Stimulated activated CD4-positive, alpha-beta T cell treated with anti-CD3 and anti-CD28 coated beads, Interleukin-1b, Interleukin-23, amount 100 ng/mL, for 1 hour (primary cell): ENCODE measurements at places on chromosomes 1 and 21.

DNA sequence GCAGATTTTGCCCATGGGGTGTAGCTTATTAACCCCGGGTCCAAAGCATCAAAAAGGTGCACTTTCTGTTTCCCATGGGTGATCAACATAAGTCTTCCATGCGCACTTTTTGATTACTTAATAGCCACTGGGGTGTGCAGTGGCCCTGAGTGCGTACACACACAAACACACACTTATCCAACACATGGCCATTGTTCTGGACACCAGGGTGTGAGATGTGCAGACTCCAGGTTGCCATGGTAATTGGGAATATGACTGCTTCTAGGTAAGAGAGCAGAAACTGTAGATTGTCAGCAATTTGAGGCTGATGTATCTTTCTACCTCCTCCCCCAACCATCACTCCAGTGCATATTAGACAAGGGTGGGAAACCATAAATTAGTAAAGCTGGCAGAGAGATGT is 68.8 kb downstream of the MAB21L3 start:
- no peak for DNase-seq

DNA sequence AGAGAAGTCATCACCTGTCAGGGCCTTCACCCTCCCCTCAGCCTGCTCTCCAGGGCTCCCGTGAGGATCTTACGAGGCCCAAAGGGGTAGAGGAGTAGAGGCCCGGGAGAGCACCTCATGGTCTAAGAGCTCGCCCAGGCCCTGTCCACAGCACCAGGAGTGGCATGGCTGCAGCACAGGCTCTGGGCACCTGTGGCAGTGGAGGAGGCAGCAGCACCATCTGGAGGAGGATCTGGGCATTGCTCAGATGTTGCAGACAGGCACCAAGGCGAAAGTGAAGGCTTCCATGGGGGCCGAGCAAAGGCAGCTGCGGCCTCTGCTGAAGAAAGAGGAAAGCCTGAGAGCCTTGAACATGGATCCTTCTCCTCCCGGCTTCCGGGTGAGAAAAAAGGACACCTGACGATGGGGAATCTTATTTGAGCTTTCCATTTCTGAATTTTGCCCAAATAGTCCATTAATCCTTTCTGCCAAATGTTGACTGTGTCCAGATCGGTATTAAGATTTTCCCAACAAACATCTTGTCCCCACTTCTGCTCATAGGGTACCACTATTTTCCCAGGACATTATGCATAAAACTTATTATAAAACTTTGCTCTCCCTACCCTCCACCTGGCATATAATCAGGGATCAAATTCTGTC is 604.7 kb downstream of the PTPRC start:
- no peak for DNase-seq

DNA sequence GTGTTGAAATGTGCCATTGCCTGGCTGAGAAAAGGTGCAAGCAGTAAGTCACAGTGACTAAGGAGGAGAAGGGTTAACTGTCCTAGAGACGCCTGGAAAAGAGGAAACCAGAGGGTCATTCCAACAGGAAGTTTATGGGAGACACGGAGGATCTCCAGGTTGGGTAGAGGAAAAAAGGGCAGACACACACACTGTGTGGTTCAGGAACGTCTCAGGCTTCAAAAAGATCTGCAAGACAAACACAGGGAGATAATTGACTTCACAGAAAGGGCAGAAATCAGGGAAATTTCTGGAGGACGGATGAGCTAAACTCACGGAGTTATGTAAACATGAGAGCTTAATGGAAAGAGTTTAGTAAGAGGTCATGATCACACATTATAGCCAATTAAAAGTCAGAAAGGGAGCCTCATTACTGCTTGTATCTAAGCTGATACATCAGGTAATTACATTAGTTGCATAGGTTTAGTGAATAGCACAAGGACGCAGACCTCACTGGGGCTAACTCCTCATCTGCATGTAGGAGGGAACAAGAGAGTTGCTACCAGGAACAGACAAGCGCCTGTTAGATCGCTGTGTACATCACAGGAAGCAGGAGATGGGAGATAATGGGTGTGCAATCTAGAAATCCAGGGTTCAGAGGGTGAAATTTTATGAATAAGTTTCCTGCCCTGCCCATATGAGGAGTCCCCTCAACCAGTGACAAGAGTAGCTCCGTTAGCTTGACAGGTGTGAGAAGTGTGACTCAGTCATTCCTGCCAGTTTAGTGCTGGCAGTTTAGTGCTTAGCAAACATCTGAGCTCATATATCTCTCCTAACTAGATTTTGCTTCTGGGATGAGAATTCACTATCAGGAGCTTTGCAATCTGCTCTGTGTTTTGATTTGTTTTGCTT is 96.6 kb upstream of the TNR start:
- DNase-seq, result no peak

GRCh38 chr1:245086389-245086969 is 68.3 kb upstream of the KIF26B start:
- DNase-seq, result no peak

- DNase-seq, result no peak
These were observed 1.0 kb upstream of the TSPEAR start for GRCh38 chr21:44712203-44713028.

DNA sequence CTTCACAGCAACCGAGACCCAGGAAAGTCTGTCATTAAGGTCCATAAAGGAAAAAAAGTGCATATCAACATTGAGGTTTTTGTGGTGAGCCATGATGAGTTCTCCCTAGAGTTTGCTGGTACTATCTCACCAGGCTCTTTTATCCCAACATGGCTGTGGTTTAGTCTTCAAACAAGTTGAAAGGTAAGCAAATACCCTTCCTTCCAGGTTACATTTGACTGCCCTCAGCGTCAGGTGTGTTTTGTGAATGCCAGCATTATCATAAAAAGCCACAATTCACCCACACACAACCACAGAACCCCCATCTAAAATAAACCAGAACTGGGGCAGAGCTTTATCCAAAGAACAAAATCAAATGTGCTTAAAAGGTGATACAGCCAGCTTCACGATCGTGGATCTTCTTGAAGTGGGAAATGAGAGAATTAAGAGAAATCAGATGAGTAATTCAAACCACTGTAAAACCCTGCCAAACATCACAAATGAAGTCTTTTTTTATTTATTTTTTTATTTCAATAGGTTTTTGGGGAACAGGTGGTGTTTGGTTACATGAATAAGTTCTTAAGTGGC is 64.7 kb downstream of the SETD4 start:
- no peak for DNase-seq

DNA sequence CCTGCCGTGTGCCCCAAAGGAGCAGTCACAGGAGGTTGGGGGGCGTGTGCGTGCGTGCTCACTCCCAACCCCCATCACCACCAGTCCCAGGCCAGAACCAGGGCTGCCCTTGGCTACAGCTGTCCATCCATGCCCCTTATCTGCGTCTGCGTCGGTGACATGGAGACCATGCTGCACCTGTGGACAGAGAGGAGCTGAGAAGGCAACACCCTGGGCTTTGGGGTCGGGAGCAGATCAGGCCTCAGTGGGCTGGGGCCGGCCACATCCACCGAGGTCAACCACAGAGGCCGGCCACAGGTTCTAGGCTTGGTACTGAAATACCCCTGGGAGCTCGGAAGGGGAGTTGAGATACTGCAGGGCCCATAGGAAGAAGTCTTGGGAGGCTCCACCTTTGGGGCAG is 23.5 kb downstream of the COL6A1 start:
- no peak for DNase-seq

- DNase-seq, result no peak
These were observed 51.9 kb upstream of the SYNC start for GRCh38 chr1:32754317-32755097.

DNA sequence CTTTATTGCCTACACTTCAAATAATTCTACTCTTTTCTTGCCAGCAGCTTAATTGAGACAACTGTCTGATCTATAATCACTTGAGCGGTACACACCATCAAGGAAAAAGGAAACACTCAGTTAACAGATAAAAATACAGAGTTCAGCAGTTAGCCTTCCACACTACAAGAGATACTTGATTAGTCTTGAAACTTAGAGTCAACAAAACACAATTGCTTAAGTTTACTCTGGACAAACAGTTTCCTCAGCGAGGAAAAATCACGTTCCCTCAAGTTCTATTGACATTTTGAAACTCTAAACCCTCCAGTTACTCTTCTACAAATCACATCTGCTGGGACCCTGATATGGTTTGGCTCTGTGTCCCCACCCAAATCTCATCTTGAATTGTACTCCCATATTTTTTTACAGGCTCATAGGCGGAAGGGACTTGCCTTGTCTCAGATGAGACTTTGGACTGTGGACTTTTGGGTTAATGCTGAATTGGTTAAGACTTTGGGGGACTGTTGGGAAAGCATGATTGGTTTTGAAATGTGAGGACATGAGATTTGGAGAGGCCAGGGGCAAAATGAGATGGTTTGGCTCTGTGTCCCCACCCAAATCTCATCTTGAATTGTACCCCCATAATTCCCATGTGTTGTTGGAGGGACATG is 140.4 kb downstream of the CDC7 start:
- DNase-seq, result no peak

DNA sequence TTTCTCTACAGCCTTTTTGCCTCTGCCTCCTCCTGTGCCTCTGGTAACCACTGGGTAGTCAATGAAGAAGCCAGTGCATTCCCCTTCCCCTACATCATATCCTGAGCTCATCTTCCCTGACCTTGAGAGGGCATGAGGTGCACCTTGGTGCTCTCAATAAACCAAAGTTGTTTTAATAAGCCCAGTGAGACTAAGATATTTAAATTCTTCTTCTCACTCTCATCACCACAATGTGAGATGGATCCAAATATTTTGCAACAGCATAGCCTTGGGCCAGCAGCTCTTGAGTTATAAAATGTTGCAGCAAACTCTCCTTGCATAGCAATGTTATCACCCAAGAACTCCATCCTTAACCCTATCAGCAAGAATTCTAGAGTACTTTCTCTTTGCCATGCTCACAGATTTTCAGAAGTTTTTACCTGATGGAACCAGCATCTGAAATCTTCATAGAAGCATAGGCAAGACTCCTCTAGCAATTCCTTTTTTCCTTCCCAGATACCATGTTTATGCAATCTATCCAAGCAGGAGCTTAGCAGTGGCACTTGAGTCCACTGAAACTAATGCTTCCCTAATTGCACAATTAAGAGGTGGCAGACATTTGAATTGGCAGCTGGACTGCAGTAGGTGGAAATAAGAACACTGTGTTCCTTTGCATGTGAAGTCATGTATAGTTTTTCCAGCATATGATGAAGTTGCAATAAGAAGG is 36.8 kb downstream of the CDC7 start:
- DNase-seq, result no peak

DNA sequence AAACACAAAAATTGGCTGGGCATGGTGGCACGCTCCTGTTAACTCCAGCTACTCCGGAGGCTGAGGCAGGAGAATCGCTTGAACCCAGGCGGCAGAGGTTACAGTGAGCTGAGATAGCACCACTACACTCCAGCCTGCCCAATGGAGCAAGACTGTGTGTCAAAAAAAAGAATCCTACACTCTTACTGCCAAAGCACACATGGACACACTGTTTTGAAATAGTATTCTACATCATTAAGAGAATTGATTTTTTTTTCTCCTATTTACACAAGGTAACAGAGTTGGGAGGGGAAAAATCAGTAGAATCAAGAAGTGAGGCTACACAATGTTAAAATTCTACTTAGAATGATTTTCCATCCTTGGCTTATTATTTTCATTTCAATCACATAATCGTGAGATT is 42.1 kb upstream of the SDC3 start:
- no peak for DNase-seq

DNA sequence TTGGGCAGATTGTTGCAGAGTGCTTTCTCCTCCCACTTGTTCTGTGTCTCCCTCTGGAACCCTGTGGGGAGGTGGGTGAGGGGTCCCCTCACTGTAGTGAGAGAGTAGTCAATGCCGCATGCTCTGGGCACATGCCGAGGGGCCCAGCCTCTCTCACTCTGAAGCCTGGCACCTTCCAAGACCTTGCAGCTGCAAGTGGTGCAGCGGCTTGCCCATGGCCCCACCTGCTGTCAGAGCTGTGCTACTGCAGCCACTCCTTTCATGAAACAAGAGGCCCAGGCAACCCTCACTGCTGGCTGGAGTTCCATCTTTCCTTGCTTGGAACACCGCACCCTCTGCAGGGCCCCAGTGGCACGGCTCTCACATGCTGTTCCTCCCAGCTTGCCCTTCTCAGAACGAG is 58.4 kb upstream of the COL6A1 start:
- peak; percentile 49 for DNase-seq

GRCh38 chr1:27609210-27609555 is 5.2 kb upstream of the AHDC1 start:
- DNase-seq, result no peak

DNA sequence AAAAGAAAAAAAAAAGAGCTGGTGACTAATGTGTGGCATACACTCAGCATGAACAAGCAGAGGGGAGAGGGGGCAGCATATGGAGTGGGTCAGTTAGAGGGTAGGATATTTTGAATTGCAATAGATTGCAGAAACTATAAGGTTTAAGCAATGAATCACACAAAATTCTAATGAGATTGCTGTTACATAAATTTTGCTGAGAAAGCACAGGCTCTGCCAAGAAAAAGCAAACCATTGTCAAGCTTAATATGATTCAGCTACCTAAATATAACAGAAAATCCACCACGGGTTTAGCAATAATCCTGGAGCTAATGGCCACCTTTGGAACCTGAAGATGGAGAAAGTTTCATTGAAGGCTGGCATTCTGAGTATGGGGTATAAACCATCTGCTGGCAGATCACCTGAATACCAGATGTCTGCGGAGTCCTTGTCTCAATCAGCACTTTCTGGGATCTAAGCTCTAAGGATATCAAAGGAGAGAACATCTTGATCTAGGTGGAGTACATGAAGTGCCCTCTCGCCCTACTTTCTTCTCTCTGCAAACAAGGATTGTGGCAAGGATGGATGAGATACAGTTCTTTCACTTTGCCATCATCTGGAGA is 30.3 kb upstream of the ANGPTL7 start:
- DNase-seq, result no peak

- no peak for DNase-seq
These were observed 648 bp downstream of the S100PBP start for GRCh38 chr1:32817815-32818786.

DNA sequence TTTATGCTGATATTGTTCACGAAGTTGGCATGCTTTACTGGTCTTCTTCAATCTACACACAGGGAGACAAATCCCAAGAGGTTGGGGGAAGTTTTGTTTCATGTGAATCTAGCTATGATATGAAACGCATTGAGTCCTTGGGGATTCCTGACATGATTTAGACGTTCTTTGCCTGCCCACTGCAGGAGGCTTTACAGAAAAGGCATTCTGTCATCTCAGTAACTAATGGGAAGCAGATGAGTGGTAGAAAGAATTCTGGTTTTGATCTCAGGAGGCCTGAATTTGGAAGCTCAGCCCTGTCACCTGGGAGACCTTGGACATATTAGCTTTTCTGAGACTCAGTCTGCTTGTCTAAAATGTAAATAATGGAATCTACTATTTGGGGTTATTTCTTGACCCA is 383.0 kb upstream of the NFIA start:
- no peak for DNase-seq

- no peak for DNase-seq
These were observed 247.7 kb downstream of the CAMTA1 start for GRCh38 chr1:7032992-7033391.
